ENCODE measurements at places on chromosomes 2 and 18.

- DNase-seq = peak; percentile 14
These were observed 1.8 kb upstream of the SF3B6 start for GRCh38 chr2:24077879-24078278.

DNA sequence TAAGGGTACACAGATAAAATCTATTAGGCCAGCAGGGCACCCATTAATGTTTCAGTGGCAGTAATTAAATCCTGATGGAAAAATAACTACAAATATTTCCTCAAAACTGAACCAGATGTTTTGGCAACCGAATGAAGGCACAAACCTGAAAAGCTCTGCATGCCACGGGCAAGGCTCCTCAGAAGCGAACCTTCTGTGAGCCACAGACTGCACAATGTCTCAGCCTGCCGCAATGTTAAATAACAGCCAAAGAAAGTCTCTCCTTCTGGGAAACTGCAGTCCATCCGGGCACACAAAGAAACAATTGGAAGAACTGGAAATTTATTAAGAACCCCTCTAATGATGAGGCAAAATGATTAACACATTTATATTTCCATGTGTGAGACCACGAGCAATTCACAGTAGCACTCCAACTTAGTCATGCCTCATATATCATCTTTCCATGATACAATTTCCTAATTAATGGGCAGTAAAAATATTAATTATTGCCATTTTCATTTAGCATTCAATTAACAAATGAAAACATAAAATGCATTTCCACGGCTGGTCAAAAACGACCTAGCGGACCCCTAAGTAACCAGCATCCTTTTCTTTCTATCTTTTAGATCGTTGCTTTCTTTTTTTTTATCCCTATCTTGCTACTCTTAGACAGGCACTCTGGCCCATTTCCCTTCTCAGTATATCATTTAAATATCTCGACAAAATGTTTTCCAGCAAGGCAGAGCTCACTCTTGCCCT, 237.5 kb downstream of the EPHA4 start:
- no peak for DNase-seq

DNA sequence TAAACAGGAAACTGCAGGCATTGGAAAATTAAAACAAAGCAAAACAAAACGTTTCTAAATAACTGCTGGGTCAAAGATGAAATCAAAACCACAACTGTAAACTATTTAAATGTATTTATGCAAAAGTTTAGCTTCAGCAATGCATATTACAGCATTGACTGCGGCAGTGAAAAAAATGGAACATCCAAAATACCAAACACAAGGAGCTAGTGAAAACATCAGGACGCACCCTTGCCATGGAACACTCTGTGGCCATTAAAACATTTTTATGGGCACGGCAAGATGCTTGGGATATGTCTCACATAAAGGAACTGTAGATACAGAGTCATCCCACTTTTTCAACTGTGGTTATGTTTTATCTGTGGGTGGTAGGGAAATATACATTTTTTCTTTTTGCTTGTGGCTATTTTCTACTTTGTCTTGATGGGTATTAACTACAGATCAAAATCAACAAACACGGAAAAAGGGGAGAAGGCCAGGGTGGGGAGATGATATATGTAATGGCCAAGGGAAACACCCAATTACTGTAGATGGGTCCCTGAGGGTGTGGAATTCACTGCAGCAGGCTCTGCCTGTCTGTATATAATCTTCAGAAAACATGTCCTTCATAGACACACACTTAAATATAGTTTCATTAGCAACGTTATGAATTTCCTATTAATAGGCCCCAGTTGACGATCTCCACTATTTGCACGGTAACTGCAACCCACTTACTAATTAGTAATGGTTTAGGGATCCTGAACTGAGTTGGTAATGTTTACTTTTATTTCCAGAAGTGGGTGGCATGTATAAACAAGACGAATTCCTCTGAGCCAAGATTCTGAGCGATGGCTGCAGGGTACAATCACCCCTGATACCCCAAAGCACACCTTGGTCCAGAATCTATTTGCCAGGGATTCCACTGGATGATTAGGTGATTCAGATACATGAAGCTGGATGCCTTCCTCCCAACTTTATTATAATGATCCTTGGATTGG, 110.5 kb downstream of the ACKR3 start:
- DNase-seq = no peak

DNA sequence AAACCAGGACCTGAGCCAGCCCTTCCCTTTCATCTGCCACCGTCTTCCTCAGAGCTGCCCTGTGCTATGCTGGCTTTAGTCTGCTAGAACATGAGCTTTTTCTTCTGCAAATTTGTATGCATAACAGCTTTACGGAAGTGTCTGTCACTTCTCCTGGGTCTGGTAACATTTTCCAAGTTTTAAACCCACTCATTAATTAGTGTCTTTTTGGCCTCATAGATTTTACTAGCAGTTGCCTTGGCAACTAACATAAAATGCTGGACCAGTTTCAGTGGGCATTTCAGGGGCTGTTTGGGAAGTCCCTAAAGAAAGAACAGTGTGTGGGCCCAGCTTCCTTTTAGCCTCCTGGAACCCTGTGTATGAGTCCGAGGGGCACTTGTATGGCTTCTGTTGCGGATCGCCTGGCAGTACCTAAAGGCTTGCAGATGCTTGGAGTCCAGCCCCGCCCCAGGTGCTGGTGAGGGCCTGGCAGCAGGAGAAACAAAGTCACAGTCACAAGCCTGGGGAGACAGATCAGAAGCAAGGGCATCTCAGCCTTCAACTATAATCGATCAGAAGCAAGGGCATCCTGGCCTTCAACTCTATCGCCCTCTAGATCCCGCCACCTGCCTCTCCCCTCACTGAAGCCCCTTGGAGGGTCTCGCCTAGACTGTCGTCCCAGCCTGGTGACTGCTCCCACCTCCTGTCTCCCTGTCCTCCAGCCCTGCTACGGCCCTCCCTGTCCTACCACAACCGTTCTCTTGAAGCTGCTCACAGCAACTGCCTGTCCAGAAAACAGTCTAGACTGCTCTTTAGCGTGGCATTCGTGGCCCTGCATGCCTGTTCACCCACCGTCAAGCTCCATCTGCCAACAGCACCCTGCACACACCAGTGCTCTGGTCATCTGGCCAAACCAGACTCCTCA, 36.8 kb upstream of the MAPRE3 start:
- DNase-seq = no peak

Measured in Kasumi-1 (cell line).